ENCODE measurements at places on chromosomes 4 and X.

DNA sequence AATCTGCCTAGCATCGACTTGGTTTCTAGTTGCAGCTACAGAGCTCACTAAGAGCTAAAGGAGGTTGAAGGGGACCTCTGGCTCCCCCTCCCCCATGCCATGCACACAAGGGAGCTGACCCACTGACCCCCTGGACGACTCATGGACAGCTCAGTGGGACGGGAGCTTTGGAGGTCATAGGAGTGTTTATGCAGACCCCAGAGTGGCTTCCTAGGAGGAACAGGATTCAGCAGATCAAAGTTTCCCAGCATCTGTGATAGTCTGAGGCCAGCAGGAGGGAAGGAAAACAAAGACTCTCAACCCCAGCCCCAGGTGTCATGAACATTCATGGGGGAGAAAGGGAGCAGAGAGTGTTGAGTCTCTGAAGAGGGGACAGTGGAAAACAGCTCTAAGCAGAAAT lies 104.4 kb downstream of the ARSF start:
- DNase-seq, result no peak

- DNase-seq, result no peak
These were observed 46.5 kb downstream of the CWH43 start for GRCh38 chr4:49032440-49033161.

- DNase-seq, result no peak
These were observed 67.0 kb upstream of the CXCL13 start for GRCh38 chr4:77538574-77539157.

DNA sequence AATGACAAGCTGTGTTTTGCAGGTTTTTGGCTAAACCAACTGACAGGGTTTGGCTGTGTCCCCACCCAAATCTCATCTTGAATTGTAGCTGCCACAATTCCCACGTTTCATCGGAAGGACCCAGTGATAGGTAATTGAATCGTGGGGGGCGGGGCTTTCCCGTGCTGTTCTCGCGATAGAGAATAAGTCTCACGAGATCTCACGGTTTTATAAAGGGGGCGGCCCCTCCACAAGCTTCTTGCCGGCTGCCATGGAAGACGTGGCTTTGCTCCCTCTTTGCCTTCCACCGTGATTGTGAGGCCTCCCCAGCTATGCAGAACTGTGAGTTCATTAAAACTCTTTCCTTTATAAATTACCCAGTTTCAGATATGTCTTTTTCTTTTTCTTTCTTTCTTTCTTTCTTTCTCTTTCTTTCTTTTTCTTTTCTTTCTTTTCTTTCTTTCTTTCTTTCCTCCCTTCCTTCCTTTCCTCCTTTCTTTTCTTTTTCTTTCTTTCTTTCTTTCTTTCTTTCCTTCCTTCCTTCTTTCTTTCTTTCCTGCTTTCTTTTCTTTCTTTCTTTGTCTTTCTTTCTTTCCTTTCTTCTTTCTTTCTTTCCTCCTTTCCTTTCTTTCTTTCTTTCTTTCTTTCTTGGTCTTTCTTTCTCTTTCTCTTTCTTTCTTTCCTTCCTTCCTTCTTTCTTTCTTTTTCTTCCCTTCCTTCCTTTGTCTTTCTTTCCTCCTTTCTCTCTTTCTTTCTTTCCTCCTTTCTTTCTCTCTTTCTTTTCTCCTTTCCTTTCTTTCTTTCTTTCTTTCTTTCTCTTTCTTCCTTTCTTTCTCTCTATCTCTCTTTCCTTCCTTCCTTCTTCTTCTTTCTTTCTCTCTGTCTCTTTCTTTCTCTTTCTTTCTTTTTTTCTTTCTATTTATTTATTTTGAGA lies 54.8 kb downstream of the SHOX start:
- DNase-seq, result no peak

DNA sequence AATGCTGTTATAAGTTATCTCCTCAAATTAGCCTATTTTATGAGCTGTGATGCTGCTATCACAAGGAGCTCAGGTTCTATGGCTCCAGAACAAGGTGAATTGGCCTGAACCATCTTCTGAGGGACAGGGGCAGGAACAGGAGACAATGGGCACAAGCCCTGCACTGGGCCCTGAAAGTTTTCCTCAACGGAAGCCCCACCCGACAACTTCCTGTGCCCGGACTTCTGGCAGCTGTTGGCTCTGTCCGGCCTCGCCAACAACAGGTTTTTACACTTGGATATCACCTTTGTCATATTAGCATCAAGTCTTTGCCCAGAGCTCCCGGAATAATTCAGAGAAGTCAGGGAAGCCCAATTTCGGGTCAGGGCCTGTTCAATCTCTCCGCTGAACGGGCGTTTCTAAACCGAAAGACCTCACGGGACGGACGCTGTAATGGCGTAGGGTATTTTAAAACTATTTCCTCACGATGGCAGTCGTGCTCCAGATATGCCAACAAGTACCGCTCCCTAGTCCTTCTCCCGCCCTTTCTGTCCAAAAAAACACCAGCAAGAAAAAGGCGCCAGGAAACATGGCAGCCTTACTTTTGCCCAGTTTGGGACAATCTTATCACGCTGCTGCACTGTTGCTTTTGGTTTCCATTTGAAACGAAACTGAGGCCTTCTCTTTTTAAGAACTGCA lies 201.0 kb upstream of the STK26 start:
- DNase-seq, result no peak

DNA sequence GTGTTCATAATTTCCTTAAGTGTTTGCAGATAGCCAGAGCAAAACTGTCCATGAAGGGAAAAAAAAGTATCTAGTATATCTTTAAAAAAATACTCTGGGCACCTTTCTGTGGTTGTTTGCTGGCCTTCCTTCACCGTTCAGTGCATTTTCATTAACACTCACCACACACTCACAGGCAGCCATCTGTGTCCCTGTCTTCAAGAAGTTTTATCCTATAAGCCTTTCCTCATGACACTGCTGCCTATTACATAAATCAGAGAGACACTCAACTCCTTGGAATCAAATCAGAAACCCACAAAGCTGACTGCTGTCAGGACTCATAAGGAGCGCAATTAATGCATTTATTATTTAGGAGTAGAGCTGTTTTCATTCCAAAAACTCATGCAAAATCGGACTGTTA lies 1720.2 kb downstream of the PCDH7 start:
- no peak for DNase-seq

GRCh38 chr4:156767911-156768415 lies 203.6 kb downstream of the PDGFC start:
- DNase-seq, result no peak

DNA sequence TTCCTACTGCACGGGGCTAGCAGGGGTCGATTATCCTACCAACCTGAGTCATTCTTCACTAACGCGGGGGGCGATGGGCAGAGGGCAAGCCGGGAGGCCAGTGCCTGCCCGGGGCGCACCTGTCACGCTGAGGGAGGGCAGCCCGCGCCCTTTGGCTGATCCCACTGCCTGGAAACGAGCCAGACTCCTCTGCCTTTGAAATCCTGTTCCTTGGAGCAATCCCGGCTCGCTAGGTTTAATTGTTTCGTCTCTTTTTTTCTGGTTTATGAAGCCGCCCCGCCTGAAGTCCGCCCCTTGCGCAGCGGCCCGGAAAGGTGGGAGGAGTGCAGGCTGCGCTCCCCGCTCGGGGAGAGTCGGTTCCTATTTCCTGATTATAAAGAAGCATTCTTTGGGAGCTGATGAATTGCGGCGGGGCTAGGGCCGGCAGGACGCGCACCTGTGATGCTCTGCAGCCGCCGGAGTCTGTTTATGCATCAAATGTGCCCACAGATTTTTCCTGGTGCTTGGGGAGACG lies 484.2 kb downstream of the BCOR start:
- DNase-seq, result no peak

DNA sequence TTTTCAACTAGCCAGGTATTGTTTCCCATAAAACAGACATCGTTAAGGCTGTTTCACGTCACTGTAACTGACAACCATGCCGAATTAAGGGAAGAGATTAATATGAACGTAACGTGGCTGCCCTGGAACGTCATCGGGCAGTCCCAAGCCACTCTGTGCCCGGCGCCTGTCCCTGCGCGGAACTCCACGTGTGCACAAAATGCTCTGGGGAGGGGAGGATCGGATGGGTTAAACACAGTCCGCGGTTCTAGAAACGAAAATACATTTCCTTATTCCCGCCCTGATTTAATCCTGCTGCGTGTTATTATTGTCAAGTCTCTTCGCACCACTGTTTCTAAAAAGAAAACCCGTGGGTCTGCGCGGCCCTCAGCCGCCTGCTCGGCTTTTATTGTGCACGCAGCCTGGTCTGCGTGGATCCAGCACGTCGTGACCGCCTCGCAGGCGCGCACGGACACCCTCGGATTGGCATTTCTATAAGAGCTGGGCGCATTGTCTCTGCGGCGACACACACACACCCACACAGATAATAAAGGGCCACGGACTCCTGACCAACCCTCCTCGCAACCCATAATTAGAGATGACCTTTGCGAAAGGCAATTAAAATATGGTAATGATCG lies 69.6 kb upstream of the BCOR start:
- no peak for DNase-seq

DNA sequence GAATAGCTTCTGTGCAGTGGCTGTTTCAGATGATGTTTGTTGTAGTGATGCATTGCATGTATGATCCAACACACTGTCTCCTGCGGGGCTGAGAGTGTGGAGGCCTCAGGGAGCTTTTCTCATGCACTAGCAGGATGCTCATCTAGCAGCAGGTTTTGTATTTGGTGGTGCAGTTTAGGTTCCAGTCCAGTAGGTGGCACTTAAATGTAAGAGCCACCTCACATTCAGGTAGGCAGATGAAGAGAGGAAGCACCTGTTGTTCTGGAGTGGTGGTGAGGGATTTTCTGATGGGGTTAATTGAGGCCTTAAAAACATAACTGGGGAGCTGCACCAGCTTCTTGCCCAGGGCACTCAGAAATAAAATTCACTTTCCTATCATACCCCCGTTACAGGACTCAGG lies 300.9 kb downstream of the SPIN4 start:
- no peak for DNase-seq

DNA sequence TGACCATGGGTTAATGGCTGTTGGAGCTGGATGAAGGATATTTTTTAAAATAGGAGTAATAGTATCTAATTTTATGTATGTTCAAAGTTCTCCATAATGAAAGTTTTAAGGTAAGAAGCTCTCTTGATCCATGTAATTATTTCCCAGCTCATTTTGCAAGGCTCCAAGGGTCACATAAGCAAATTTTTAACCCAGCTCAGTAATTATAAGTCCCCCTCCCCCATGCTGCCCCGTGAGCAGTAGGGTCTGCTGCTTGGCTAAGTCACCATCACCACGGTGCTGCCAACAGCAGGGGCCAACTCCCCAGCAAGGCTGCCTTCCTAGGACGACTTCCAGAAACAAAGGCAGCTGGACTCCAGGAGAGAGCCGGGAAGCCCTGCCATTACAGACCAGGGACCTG lies 340.0 kb downstream of the FBXW7 start:
- DNase-seq, result no peak

DNA sequence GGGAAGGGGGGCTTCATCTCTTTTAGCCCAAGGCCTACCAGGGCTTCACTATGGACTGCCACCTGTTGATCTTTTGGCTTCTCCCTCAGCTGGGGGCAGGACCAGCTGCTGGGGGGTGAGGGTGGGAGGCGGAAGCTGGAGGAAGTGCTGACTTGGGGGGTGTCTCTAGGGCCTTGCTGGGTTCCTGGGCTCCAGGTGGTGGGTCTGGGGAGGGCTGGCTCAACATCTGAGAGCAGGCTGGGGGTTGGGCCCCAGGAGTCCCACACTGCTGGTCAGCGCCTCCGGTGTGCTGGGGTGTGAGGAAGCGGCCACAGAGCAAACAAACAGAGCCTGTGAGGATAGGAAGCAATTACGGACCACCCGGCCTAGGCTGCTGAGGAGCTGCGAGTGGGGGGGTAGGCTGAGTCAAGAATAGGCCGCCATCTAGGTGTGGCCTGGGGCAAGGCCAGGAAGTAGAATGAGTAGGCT lies 85.7 kb downstream of the EFNB1 start:
- DNase-seq, result no peak

GRCh38 chrX:1401611-1402430 lies 9.9 kb upstream of the SLC25A6 start:
- DNase-seq, result no peak

DNA sequence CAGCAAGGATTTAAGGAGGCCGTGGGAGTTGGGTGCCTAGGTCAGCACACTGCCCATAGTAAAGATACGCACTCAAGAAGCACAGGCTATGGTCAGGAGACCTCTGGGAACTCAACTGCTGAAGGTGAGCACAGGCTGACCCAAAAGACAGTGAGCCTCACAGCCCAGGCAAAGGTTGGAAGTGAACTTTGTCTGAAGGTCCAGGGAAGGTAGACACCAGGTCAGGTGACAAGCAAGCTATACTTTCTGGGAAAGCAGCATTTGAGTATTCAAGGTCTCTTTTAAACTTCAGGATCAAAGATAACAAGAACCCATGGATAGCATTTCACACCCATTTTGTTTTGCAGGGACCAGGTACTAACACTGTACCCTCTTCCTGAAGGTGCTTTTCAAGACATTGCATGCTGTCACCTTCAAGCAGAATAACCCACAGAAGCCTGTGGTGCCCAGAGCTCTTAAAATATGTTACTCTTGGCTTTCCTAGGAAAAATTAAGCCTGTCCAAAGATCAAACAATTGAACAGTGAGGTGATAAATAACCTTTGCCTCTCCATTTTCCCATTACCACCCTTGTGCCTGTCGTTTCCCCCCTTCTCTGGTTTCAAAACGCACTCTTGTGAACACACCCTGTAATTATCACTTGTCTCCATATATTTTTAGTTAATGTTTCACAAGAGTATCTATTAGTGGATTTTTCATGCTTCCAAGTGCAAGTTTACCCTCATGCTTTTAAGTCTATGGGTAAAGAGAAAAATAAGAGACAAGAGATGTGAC lies 3.4 kb upstream of the S100G start:
- DNase-seq, result no peak

GRCh38 chrX:111507933-111508332 lies 3.5 kb upstream of the SERTM2 start:
- DNase-seq, result no peak

DNA sequence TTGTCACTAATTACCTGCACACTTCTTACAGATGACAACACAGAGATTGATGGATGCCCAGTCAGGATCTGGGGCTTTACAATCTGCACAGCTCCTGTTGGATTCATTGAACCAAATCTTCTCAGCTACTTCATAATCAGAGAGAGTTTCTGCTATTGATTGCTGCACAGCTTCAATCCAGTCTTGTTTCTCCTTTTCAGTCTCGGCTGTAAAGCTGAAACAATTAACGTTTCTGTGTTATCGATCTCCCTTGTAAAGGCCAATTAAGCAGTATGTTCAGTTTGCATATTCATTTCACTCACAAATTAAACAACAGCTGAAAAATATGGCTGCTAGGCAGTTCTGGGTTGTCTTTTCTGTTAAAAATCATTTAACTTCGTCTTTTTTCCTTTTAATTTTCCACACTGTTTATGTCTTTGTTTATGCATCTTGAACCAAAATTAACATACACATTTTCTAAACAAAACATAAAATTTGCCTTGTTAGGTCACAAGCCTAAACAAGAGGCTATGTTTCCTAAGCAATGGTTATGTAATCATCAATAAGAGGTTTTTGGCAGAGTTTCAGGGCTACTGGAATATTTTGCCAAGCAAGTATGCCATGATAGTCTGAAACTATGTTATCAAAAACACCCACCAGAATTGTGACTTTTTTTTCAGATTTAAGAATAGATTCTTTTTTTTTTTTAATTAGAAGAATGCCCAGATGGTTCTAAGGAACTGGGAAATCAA lies 79.2 kb downstream of the ARAP2 start:
- no peak for DNase-seq

- no peak for DNase-seq
These were observed 137.7 kb downstream of the BTC start for GRCh38 chr4:74656596-74656995.

Measured in cortex of kidney (tissue), 1 donor.